ENCODE measurements at places on chromosomes 3 and 15. TPM values are rescaled to one million over a fixed set of nuclear protein-coding genes. Genes with fewer than 3 reads are reported as not detected.

SPATA12 gene
- not detected for total RNA-seq

CAMKV gene
- not detected for total RNA-seq

TTC23 gene
- total RNA-seq, result 0.81 TPM

DLG1 gene
- 91.8 TPM for total RNA-seq

COMMD2 gene
- 46.8 TPM for total RNA-seq

ACP3 gene
- not detected for total RNA-seq

CATSPER2 gene
- 4.1 TPM for total RNA-seq
